ENCODE measurements at places on chromosomes 5 and 9.
A peak's percentile ranks its signal among the peaks of the same experiment; 100 is the strongest.

- no peak for DNase-seq
Measured at GRCh38 chr9:73805853-73806458, 654.3 kb downstream of the ANXA1 start.

DNA sequence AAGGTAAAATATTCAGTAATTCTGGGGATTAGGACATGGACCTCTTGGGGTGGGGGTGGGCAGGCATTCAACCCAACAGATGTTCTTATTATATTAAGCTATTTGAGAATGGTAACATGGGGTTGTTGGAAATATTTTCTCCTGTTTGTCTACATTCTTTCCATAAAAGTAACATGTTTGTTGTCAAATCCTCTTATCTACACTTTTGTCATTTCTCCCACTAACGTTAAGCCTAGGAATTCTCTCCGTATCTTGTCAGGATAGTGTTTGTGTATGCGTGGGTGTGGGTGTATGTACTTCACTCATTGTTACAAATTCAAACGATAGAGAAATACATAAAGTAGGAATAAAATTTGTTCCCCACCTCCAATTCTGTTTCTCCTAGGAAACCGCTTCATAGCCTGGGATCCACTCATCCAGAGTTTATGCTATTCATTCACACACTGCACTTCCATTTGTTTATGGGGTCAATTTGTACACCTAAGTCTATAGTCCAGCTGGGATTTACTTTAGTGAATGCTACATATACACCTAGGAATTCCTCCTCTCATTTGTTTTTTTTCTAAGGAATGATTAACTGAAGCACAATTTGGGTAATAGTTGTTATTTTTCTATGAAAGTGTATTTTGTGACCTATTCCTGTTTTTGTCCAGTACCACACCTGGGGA, 216.8 kb downstream of the DCP2 start:
- no peak for DNase-seq

GRCh38 chr9:104412238-104412637, 91.8 kb upstream of the OR13F1 start:
- no peak for DNase-seq

- no peak for DNase-seq
Measured at GRCh38 chr9:35260186-35260585, 98.4 kb downstream of the UNC13B start.

DNA sequence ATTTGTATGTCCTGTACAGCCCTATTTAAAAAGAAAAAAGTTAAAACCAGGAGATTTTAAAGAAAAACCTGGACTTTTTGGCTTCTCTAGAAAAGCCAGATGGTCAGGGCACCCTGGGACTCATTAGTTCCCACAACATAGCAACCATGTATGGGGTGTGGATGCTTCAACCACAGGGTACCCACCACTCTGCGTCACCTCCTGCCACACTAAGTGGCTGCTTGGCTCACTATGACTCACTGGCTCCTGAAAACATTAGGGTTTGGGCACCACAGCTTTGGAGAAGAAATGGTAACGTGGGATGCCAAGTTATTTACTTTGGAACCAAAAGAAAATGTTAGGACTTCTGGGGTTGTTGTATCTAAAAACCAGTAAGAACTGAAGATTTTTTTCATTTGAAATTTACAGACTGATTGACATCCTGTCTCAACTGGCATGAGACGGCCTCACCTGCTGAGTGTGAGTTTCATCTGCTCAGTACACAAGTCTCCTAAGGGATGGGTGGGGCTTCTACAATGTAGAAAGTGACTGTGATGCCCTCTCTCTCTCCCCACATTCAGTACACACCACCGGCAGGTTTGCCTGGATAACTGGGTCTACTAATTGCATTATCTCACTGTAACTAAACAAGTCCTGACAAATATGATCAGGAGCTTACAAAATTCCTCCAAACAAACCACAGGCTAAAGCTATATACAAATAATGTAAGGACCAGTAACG, 103.9 kb downstream of the ESM1 start:
- no peak for DNase-seq

- no peak for DNase-seq
Measured at GRCh38 chr5:78497573-78498533, 137.4 kb downstream of the SCAMP1 start.

DNA sequence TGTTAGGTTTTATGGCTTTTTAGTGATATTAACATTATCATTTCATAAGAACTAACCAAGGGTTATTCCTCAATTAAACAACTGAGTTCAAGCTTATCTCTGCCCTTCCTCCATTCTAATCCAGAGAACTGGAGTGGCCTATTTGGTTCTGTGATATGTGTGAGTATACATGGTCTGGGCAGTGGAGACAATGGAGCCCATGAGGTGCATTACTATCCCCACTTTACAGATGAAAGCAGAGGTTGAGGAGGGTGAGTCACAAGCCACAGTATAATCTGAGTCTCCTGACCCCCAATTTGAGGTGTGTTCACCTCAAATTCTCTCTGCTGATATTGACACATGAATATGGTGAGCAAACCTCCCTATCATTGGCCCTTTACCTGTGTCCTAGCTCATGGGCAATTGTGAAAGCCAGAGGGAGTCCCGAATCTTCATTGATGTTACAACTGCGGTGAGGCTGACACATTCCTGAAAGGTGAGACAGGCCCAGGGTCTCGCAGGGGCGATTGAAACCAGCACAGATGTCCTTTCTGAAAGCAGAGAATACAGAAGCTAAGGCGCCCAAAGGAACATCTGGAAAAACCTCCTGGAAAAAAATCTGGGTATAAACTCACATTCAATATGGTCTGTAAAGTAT, 217.2 kb downstream of the TARS1 start:
- DNase-seq = no peak

DNA sequence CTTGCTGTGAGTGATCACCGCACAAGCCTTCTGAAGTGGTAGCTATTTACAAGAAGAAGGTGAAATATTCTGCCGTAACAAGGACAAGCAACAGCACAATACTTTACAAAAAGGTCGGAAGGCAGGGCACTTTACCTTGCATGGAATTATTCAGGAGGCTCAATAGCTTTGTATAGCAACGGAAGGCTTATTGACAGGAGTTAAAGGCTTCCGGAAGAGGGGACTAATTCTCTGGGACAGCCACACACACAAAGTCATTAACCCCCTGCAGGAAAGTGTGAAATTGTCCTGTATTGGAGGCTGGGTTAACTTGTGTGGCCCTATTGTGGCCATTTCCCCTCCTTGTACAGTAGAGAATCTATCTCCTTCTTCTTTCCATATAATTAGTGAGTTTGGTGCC, 199.3 kb upstream of the SEMA6A start:
- DNase-seq = no peak

DNA sequence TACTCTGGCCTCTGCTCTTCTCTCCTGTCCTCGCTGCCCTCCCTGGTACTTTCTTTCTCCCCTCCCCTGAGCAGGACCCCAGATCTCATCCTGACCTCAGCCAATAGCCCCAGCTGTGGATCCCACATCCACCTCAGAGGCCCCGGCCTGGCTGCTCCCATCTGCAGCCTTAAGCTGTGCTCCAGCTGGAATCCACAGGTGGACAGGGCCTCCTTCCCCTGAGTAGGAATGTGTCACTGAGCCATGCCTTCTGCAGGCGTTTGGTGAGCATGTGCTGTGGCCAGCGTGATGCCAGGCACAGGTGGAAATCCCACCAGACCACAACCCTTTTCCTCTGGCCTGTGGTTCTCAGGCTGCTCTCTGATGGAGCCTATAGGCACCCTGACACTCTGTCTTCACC, 68.9 kb downstream of the C5orf15 start:
- no peak for DNase-seq

GRCh38 chr5:41517909-41518308, 7.5 kb upstream of the PLCXD3 start:
- DNase-seq = no peak

DNA sequence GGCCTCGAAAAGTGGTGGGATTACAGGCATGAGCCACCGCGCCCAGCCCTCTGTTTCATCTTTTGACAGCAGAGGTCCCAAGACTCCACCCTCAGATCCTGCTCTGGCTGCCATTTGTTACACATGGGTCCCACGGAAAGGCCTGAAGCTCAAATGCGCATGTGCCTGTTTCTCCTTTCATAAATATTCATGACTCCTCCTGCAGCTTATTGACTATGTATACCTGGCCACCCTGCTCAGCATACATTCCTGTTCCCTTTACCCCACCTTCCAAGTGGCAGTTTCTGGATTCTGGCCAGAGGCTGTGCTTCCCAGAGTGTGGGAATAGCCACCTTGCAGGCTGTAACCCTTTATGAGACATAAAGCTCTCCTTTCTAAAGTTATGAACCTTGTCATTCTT, 46.5 kb downstream of the AUH start:
- DNase-seq = no peak

GRCh38 chr9:107214915-107215314, 68.2 kb upstream of the RAD23B start:
- DNase-seq = no peak

DNA sequence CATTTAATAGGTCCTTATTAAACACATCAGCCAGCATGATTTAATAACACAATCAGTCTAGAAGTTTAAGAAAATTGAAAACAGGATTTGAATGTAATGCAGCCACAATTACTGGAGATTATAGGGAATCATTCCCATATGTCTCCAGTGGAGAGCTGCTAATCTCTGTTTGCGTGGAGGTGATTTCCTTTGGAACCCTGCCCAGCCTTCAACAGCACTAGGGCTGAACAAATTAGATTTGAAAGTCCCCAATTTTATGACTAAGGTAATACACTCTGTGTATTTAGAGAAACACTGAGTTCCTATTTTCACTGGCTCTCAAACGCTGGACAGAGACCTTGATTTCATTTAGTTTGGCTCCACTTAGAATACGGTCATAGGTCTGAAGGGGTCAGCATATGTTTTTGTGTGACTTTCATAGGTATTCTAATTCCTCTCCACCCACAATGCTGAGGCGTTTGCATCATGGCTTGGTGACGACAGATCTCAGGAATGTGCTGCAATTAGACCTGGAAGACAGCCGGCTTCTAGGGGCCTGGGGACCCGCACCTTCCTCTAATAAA, 508.3 kb downstream of the EBF1 start:
- no peak for DNase-seq

DNA sequence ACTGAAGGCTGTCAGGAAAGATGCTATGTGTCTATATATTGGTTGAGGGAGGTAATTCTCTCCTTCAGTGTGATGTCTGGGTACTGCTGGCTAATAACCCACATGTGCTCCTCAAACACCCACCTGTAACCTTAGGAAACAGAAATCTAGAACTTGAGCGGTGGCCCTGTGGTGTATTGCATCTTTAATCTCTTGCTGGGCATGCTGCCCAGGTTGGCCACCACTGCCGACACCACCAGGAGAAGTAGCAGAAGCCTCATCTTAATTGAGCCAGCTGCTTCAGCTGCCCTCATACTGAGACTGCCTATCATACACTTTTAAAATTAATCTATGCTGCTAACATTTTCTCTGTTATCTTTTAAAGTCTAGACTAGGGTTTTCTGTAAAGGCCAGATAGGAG, 103.5 kb upstream of the C5orf63 start:
- no peak for DNase-seq

DNA sequence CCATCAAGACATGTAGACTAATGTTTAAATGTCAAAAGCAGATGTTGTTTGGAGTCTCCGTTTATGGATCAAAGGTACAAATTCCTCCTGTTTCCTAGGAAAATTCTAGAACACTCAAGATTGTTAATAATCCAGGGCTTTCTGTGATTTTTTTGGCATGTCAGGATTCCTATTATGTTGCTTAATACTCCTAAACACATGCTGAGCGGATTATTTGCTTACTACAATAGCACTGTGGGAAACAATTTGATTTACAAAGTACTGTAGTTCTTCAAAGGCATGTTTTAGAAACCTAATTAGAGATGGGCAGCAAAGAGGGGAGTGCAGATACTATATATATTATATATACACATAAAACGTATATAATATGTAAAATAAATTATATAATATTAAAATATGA, 19.0 kb upstream of the SCAMP1 start:
- DNase-seq = no peak

DNA sequence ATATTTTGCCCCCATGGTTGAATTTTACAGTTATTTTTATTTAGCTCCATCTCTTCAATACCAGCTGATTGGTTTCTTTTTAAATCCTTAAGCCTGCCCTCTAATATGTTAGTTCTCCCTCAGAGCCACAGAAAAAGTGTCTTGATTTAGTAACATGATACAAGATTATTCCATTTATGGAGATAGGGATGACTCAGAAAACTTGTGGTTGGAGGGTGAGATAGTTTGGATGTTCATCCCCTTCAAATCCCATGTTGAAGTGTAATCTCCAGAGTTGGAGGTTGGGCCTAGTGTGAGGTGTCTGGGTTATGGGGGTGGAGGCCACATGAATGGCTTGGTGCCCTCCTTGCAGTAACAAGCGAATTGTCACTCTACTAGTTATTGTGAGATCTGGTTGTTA, 115.7 kb downstream of the FBXO38 start:
- DNase-seq = no peak

- no peak for DNase-seq
Measured at GRCh38 chr9:123437201-123437600, 81.2 kb downstream of the CRB2 start.

DNA sequence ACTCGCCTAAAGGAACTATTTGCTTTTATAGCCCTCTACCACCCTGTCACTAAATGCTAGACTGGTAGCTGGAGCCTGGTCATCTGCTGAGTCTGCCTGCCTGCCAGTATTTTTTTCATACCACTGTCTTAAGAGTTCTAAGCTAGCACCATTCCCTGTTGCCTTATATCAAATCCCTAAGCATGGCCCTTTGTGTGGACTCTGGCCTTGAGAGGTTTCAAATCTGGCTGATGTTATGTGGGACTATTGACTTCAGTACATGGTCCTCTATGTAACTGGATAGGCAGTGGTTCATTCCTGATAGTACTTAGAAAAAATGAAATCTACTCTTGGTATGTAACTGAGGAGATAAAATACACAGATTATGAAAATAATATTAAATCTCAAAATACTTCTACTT, 103.5 kb downstream of the PLCXD3 start:
- DNase-seq = no peak

- no peak for DNase-seq
Measured at GRCh38 chr9:37453827-37454226, 11.4 kb downstream of the ZBTB5 start.

GRCh38 chr5:120510098-120510637, 46.1 kb downstream of the PRR16 start:
- no peak for DNase-seq

- no peak for DNase-seq
Measured at GRCh38 chr9:4579001-4579400, 83.1 kb upstream of the PLPP6 start.

GRCh38 chr9:94860678-94861588, 134.4 kb downstream of the AOPEP start:
- DNase-seq = peak; percentile 44

- no peak for DNase-seq
Measured at GRCh38 chr5:162268694-162269481, 201.3 kb downstream of the GABRG2 start.

GRCh38 chr5:172350212-172351181, 66.9 kb upstream of the UBTD2 start:
- no peak for DNase-seq

DNA sequence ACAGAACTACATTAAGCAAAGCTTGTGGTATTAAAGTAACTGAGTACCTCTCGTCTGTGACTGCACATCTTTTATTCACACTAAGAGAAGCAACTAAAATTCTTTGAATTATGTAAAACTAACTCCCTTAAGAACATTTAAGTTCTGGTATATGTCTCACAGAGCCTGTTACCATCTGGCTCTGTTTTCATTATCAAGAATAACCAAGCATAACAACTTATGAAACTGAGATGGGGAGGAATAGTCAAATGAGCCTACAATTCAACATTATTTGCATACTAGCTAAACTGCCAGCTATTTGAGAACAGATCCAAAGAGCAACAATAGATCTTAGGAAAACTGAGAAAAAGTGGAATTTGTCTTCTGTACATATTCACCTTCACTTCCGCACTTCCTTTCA, 25.3 kb upstream of the ISOC1 start:
- no peak for DNase-seq

Data from activated B cell treated with CpG ODN at 0.5 μM for 24 hours (primary cell).